Activated naive CD4-positive, alpha-beta T cell treated with anti-CD3 and anti-CD28 coated beads, Interleukin-2, amount 10 ng/mL, durations not matched to agents 7 days and 5 days (primary cell): ENCODE measurements at places on chromosomes 13 and 19.

- DNase-seq, result no peak
These were observed 27.6 kb downstream of the ZNF541 start for GRCh38 chr19:47545061-47545948.

GRCh38 chr13:74570834-74571233 lies 436.6 kb upstream of the KLF12 start:
- DNase-seq, result no peak

- DNase-seq, result no peak
These were observed 200.2 kb downstream of the COL4A1 start for GRCh38 chr13:110106726-110107125.

GRCh38 chr13:66137384-66137783 lies 1092.8 kb downstream of the PCDH9 start:
- DNase-seq, result no peak

GRCh38 chr19:12965017-12965811 lies 4.2 kb upstream of the DAND5 start:
- DNase-seq, result peak; percentile 87

DNA sequence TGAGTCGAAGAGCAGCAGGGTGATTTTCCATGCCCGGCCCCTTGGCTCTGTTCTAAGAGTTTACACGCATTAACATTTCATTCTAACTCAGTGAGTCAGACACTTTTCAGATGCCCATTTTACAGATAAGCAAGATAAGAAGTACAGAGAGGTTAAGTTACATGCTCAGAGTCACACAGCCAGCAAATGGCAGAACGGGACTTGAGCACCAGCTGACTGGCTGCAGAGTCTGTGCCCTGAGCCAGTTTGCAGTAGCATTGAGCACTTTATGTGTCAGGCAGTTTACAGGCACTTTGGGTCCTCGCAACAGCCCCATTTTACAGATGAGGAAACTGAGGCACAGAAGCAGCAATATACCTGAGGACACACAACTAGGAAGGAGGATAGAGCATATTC lies 19.0 kb downstream of the CCDC8 start:
- DNase-seq, result no peak

- no peak for DNase-seq
These were observed 49.8 kb downstream of the KATNAL1 start for GRCh38 chr13:30257468-30258099.

GRCh38 chr13:31048521-31048920 lies 113.2 kb downstream of the HSPH1 start:
- no peak for DNase-seq
